ENCODE measurements at places on chromosomes 7 and 10. TPM values are rescaled to one million over a fixed set of nuclear protein-coding genes. Genes with fewer than 3 reads are reported as not detected.

GRCh38 chr10:123044391-123044790 is 35.6 kb downstream of the ACADSB start:
- no peak for DNase-seq

DNA sequence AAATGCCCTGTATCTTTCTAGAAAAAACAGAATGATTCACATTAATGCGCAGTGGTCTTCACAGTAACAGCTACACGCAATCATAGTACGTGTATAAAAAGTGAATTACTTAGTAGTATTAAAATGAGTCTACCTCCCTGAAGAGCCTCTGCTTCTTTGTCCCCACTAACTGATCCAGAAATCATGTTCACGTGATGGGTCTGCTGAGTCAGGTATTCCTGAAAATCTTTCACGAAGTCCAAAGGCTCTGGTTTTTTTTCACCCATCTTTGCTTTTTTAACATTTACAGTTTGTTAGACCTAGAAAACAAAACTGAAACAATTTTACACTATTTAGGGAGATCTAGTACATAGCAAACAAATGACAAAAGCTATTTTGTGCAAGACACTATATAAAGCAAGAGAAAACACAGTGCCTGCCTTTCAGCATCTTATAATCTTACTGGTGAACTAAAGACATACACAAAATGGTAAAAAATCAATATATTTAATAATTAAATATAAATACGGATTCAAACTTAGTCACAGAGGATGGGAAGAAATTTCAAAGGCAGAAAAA is 10.2 kb downstream of the IKZF5 start:
- no peak for DNase-seq

DNA sequence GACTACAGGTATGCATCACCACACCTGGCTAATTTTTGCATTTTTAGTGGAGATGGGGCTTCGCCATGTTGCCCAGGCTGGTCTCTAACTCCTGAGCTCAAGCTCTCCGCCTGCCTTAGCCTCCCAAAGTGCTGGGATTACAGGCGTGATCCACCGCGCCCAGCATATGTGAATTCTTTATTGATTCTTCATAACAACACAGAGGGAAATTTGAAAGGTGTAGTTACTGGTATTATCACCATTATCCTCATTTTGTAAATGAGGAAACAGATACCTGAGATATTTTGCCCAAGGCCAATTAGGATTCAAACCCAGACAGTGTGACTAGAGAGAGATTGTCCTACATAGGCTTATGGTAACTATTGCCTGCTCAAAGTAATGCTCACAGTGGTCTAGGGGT is 22.6 kb downstream of the TCF7L2 start:
- no peak for DNase-seq

PNLIPRP1 gene
- not detected for total RNA-seq

VWA2 gene
- total RNA-seq, result 18.7 TPM

DNA sequence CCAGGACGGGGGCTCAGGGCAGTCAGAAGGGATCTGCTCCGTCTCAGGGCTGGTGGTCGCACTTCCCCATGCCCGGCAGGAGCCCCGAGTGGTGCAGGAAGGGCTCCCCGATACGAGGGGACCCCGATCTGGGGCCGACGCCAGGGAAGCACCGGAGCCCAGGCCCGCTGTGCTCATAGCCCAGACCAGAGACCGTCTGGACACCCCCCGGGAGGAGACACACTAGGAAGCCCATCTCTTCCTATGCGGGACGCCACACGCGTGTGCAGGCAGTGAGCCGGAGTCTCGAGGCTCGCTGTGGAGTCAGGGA is 39.7 kb upstream of the PDGFA start:
- DNase-seq, result no peak

- no peak for DNase-seq
These were observed 315.3 kb downstream of the HPSE2 start for GRCh38 chr10:98920360-98920759.

- no peak for DNase-seq
These were observed 298.0 kb upstream of the NRP1 start for GRCh38 chr10:33632432-33632831.

DNA sequence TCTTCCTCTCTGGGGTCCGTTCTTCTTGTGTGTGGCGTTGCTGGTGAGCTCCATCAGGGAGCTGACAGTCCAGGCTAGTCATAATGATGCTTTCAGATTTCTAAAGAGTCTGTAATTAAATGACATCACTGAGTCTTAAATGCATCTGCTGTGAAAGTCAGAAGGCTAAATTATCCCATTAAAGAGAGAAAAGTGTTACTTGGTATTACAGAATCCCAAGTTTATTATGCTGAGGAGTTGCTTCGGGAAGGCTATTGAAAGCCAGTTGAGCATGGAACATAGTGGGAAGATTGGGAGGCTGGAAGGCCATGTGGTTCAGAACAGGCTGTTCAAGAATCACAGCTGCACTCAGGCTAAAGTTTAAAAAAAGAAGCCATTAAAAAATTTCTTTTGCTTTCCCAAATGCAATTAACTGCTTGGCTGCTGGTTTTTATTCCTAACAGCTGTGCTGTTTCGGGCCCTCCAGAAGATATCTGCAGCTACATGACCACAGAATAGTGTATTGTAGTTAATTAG is 342.6 kb upstream of the LRGUK start:
- no peak for DNase-seq

DNA sequence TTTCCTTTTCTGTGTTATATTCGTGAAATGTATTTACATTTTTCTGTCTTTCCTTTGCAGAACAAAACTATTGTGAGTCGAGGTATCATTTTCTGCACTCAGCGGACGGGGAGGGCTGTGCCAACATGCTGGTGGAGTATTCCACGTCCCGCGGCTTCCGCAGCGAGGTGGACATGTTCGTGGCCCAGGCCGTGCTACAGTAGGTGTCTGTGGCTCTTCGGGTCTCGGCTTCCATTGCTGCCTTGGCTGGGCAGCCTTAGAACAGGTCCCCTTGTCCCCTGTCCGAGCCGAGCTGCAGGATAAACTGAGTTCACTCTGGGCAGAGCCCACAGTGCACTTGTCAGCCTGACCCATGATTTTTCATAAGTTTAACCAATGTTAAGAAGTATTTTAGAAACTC is 14.5 kb downstream of the GET4 start:
- no peak for DNase-seq

ZNF804B gene
- total RNA-seq, result 0.33 TPM

ZNF25 gene
- 16.0 TPM for total RNA-seq

VENTX gene
- total RNA-seq, result 0.33 TPM

GRCh38 chr10:29957907-29958331 is 101.5 kb downstream of the JCAD start:
- DNase-seq, result peak; percentile 39

DNA sequence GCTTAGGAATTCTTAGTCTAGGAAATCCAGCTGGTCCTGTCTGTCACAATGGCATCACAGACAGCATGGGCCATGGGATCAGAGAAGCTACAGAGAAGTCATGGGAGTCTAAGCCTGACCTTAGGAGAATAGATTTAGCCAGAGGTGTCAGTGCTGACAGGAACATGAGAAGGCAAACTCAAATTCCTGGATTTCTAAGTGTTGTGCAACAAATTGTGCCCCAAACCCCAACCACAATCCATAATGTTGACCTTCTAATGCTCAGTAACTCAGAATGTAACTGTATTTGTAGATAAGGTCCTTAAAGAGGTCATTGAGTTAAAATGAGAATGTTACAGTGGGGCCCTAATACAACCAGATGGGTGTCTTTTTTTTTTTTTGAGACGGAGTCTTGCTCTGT is 95.9 kb upstream of the RHOBTB1 start:
- no peak for DNase-seq

OGDHL gene
- not detected for total RNA-seq

ADAM22 gene
- total RNA-seq, result 3.4 TPM

- DNase-seq, result no peak
These were observed 611.9 kb downstream of the PTPRN2 start for GRCh38 chr7:157975401-157976372.

- no peak for DNase-seq
These were observed 33.3 kb upstream of the FGFR2 start for GRCh38 chr10:121631365-121632029.

LGI1 gene
- 0.15 TPM for total RNA-seq

OR2A12 gene
- not detected for total RNA-seq

DNA sequence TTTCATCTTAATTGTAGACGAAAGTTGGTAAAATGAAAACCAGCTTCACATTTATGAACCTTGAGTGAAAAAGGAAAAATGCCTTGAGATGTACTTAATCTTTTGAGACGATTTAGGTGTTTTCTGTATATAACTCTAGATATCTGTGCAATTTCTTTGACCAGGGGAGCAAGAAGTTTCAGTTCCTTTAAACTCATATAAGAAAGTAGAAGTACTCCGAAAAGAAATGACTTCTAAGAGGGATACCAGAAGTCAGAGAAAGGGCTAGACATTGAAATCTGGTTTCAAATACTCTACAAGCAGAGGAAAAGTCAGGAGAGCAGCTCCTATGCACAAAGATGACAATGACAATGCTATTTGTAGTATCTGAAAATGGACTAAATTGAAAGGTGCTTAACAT is 303.7 kb downstream of the BAMBI start:
- DNase-seq, result no peak

AASS gene
- total RNA-seq, result 60.6 TPM

DNA sequence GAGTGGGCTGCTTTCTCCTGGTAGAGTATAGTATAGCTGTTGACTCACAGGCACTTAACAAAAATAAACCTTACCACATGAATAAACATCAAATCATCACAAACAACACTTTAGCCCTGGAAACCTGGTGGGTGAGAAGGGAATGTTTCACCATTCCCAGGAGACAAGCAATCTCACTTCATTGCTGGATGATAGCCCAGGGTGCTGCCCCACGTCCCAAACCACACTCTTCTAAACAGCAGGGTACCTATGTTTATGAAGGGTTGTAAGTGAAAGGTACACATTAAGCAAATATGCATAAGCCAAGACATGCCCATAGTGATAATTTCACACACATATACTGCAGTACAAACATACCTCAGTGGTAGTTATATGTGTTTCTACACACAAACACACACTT is 276.2 kb downstream of the FGFR2 start:
- DNase-seq, result no peak

DNA sequence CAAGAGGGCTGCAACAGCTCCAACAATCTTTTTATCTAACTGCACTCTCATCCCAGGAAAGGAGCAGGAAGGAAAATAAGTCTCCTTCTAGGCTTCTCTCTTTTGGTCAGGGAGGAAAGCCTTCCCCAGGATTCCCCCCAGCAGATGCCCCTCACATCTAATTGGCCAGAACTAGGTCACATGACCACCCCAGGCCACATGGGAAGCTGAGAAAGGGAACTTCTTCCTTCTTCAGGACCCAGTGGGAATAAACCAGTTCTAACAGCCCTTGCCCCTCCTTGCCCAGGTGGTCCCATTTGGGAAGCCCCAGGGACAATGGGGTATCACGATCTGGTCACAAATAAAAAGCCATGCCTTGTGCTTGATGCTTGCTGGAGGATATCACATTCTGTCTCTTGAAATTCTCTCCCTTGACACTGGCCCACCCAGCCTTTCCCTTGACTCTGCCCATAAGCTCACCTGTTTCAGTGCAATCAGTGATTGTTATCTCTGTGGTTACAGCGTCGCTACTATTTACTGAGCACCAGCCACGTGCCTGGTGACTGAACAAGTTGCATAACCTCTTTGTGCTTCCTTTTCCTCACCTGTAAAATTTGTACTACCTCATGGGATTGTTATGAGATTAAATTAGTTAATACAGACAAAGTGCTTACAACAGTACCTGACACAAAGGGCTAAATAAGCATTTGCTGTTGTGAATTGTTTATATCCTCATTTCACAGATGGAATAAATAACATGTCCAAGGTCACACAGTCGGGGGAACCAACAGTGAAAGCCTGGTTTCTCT is 9.0 kb upstream of the TACR2 start:
- DNase-seq, result peak; percentile 39

DNA sequence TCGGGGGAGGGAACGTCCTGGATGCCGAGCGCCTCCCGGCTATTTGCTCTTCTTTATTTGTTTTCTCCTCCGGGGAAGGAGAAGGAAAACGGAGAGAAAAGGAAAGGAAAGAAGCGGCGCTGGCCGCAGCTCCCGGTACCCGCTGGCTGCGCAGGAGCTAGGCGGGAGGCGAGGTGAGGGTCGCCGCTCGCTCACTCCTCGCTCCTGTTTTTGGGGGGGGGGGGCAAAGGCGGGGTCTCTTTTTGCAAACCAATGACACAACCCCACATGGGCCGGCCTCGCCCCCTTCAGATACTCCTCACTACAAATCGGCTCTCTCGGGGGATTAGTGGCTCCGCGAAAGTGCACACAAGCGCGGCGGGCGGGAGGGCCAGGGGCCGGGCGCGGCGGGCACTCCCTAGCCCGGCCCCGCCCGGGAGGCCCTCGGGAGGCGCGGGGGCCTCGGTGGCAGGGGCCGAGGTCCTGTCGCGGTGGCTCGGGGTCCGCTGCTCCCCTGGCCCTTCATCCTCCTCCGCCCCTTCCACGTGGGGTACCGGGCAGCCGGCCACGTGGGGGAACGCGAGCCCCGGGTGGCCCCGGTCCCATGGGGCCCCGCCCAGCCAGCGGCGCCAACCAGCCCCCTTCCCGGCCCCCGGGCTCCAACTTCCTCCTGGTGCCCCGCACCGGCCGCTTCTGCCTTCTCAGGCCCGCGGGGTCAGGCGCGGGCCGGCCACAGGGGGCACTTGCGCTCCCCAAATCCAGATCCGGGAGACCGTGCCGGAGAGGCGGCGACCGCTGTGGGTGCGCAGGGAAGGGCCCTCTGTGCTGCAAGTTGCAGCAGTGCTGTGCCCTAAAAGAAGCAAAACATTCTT is 718 bp upstream of the CTBP2 start:
- peak; percentile 85 for DNase-seq

ZNF727 gene
- total RNA-seq, result 3.6 TPM

GRCh38 chr10:34723750-34724149 is 91.3 kb downstream of the PARD3 start:
- no peak for DNase-seq

NEUROD6 gene
- not detected for total RNA-seq

- no peak for DNase-seq
These were observed 10.7 kb upstream of the FHIP2A start for GRCh38 chr10:114810926-114811325.

GRCh38 chr10:122021379-122021778 is 32.4 kb downstream of the TACC2 start:
- peak; percentile 62 for DNase-seq

- no peak for DNase-seq
These were observed 183.4 kb downstream of the GNAI1 start for GRCh38 chr7:80318081-80318480.

MARVELD1 gene
- 19.8 TPM for total RNA-seq

GRCh38 chr10:26528715-26529393 is 90.7 kb downstream of the APBB1IP start:
- DNase-seq, result no peak

DNA sequence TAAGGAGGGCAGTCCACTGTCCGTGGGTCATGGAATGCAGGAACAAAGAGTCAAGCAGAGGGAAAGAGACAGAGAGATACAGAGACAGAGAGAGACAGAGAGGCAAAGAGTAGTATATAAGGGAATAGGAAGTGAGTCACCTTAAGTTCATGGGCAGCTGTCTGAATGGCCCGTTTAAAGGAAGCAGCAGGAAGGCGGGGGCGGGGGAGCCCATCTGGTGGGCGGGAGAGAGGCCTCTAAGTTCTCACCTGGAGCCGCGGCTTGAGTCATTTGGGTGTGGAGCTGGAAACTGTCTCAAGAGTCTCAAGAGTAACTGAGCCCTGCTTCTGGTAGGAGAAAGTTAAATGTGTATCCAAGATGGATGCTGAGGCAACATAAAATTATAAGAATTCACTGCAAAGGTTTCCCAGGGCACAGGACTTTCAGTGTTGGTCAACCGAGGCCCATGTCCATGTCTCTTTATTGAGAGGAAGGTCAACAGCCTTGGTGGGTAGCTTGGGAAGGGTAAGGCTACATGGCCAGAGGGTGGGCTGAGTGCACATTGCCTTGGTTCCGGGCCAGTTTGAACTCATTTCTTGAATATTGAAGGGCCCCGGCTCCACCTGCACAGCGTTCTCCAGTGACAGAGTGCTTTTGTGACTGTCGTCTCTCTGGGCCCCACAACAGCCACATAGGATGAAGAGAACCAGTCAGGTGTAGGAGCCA is 85.5 kb upstream of the CACUL1 start:
- no peak for DNase-seq
